ENCODE measurements at places on chromosomes 11 and 22.

- peak; percentile 46 for DNase-seq
Observed at GRCh38 chr11:63999349-64000025, 13.2 kb downstream of the OTUB1 start.

- no peak for DNase-seq
Observed at GRCh38 chr22:45579806-45580725, 77.4 kb downstream of the FBLN1 start.

DNA sequence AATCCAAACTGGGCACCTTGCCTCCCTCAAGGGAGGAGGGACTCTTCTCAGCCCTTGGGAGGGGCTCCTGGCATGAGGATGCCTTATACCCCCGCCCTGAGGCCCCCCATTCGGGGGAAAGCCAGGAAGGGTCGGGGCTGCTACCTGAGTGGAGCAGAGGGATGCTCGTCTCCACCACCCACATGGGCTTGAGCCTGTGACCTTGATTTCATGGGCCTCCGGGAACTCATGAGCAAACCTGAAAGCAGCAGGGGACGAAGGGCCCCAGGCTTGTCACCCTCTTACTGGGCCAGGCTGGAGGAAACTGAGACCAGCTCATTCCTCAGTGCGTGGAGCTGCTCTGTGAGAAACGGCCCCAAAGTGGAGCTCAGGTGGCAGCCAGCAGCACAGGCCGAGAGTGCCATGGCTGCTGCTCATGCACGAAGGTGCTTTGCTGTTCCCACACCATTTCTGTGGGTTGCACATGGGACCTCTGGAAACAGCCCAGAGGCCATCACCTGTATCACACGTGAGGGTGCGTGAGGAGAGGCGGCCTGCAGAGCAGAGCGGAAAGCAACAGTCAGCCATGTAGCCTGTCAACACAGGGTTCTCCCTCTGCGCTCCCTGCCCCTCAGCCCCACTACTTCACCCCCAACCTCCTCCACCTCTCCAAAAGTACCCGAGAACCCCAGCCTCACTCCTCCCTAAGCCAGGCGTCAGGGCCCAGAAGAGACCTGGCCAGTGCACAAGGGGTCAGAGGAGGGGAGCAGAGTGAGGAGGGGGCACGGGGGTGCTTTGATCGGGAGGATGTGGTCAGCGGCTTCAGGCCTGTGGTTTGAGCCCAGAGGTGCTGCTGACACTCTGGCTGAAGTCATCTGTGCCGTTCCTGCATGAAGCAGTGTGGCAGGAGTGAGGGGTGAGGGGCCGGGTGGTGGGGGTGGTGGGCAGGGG is 14.1 kb upstream of the IL2RB start:
- no peak for DNase-seq

- no peak for DNase-seq
Observed at GRCh38 chr11:57604296-57605027, 7.0 kb downstream of the SERPING1 start.

- DNase-seq: peak; percentile 55
Observed at GRCh38 chr11:105152021-105152512, 12.5 kb upstream of the CARD18 start.

- no peak for DNase-seq
Observed at GRCh38 chr22:33400061-33400840, 342.1 kb upstream of the SYN3 start.

- no peak for DNase-seq
Observed at GRCh38 chr11:123527526-123527925, 97.5 kb downstream of the GRAMD1B start.

DNA sequence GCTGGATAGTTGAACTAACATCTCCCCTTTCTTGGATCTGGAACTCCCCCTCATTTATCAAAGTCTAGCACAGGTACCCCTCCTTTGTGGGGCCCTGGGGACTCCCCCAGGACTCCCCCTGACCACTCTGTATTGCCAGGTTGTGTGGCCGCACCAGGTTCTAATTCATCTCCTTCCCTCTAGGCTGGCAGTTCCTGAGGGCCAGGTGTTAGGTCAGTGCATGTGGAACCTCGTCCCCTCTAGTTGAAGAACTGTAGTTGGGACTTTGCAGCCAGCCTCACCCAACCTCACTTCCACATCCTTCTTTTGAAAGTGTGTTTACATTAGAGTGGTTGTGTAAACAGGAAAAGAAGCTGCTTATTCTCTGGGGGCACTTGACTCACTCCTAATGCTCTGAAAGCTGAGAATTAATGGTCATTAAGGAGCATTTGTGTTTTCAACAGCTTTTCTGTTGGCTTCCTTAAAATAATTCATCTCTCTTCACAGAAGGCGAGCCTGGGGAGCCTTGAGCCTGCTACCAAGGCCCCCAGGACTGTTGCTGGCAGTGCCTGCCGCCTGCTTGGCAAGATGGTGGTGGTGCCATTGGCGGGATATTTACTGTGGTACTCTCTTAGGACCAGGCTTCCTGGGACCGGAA is 11.8 kb downstream of the UPB1 start:
- DNase-seq: no peak

DNA sequence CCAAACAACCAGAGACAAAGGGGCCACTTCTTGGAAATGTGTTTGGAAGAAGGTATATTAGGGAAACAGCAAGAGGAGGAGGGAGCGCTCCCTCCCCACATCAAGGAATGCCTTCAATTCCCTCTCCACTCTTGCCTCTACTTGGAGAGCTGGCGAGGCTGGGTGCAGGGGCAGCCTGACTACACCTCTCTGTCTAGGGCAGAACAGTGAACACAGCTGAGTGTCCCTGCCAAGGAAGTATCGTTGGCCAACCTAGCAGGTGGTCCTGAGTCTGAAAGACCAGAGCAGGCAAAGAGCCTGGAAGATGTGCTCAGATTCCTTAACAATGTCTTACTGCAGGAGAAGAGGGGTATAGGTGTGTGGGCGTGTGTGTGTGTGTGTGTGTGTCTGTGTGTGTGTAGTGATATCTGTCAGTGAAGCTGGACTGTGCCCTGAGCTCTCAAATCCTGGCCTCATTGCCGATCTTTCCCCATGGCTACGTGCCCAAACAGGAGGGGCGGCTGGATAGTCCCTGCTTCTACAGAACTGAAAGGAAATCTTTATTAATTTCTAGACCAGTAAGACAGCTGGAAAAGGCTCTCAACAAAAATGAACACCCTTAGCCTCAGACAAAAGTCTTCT is 46.8 kb downstream of the PAMR1 start:
- DNase-seq: no peak

GRCh38 chr11:2309251-2310072 is 7.6 kb downstream of the TSPAN32 start:
- no peak for DNase-seq

DNA sequence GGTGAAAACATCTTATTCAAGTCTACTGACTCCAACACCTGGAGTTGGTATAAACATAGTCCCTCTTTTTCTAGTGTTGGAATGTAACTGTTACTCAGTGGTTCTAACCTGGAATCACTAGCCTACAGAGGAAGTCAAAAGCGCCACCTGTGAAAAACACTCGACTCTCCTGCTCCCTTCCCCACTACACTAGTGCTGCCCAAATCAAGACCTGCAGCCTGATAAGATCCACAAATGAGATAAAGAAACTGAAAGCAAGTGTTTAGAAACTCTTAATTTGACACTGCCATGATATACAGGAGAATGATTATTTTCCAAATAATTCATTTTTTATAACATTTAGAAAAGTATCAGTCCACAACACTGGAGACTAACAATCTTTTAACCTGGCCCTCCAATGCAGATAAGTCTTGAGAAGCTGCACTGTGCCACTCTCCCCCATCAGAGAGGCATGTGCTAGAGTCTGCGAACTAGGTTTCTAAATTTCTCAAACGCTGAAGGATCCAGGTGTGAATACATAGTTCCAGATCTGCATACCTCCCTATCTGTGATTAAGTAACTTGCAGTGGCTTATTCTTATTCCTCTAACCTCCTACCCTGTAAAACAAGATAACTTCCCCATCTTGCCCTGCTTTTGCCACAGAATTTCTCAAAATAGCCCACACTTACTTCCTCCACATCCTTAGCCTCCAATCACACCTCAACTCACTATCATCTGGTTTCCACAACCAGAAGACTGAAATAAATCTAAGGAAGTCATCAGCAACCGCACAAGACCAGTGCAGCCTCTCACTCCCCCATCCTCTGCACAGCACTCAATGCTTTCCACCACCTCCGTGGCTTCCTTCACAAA is 88.1 kb downstream of the RRAS2 start:
- DNase-seq: no peak

- DNase-seq: no peak
Observed at GRCh38 chr11:34242037-34242625, 115.7 kb downstream of the ABTB2 start.

DNA sequence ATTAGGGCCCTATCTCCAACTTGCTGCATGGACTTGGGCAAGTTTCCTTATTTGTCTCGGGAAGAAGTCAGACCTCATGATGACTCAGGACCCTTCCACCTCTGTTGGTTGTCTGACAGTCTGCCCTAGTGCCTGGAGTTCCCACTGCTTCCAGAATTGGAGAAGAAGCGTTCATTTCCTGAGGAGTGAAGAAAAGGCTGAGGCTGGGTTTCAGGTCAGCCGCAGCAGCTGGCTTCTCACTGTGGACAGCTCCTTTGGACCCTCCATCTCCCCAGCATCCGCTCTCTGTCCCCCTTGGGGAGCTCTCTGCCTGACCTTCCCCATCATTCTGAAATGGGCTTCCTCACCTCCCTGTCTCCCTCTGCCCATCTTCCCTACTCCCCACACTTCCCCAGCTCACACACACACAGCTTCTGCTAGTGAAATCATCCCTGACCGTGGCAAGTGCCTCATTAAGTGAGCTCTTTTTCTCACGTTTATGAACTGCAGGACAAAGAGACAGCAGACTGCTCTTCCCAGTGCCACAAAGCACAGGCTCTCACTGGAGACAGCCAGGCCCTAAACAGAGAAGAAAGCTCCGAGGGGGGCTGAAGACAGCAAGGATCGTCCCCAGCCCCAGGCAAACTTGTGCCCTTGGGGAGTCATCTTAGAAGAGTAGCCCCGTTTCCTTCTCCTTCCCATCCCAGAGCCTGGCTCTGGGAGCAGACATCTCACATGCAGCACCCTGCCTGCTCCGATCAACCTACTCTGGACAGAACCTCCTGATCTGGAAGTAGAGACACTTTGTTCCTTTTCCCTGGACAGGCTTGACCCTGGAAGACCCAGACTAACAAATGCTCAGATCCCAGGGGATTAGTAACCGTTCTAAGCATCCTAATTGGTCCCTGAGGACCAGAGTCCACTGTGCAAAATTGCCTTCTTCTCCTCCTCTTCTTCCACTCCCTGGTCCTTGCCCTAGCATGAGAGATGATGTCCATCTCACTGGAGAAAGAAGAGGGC is 157.9 kb downstream of the FEZ1 start:
- DNase-seq: peak; percentile 17

GRCh38 chr11:67288452-67289225 is 464 bp upstream of the ANKRD13D start:
- DNase-seq: peak; percentile 89

- no peak for DNase-seq
Observed at GRCh38 chr22:44691796-44692661, 10.0 kb upstream of the PRR5 start.

- DNase-seq: peak; percentile 51
Observed at GRCh38 chr11:114774599-114775361, 96.5 kb downstream of the NXPE2 start.

GRCh38 chr22:40758390-40758789 is 60.8 kb downstream of the SLC25A17 start:
- no peak for DNase-seq

DNA sequence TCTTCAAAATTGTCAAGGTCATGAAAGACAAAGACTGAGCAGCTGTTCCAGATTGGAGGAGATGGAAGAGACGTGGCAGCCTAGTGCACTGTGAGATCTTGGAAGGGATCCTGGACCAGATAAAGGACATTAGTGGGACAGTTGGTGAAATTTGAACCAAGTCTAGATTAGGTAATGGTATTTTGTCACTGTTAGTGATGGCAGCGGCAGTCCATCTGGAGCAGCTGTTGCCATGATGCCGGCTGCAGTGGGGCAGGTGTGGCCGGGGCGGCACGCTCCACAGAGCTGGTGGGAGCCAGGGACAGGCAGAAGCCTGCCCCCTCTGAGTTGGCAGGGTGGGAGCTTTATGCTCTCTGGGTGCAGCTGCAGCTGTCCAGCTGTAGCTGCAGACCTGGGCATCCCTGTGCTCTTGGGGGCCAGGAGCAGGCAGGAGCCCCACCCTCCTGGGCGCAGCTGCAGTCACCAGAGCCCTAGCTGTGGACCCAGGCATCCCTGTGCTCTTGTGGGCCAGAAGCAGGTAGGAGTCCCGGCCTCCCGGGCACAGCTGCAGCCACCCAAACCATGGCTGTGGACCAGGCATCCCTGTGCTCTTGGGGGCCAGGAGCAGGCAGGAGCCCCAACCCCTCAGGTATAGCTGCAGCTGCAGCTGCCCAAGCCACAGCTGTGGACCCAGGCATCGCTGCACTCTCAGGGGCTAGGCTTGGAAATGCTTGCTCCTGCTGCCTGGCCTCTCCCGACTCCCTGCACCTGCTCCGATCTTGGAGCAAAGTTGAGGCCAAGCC is 20.7 kb downstream of the DIXDC1 start:
- no peak for DNase-seq

GRCh38 chr11:66864172-66864901 is 7.5 kb downstream of the LRFN4 start:
- no peak for DNase-seq

GRCh38 chr11:72309641-72310040 is 65.7 kb upstream of the PHOX2A start:
- DNase-seq: no peak

Data from astrocyte of the spinal cord (primary cell).